Uterus (tissue), 4 donors: ENCODE measurements at places on chromosomes 3 and 15. TPM values are rescaled to one million over a fixed set of nuclear protein-coding genes. Genes with fewer than 3 reads are reported as not detected.

The NDUFB5 gene
- 23.1 TPM for total RNA-seq

The MESD gene
- total RNA-seq, result 28.2 TPM

GRCh38 chr15:65246026-65246714, 34.9 kb upstream of the CILP start:
- no peak for DNase-seq

The ZBBX gene
- 1.5 TPM for total RNA-seq

DNA sequence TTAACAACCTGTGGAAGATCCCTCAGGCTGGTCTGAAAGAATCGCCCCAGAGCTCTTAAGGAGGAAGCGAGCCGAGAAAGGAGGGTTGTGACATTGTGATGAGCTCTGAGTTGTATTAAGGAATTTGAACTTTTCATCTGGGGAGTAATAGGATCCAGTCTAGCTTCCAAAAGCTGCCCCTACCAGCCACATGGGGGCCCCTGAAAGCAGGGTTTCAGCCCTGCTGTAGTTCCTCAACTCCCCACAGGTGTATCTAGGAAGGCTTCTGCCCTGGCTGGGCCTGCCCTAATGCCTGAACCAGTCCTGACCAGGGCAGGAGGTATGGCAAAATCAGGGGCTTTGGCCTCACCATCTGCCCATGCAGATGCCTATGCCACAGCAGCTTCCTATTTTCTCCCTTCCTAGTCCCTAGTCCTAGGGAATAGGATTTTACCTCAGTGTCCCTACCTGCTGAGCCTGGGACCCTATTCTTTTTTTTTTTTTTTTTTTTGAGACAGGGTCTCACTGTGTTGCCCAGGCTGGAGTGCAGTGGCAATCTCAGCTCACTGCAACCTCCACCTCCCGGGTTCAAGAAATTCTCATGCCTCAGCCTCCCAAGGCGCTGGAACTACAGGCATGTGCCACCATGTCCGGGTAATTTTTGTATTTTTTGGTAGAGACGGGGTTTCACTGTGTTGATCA, 5.0 kb upstream of the AP3S2 start:
- DNase-seq, result no peak
